Metanephros (tissue), 2 donors: ENCODE measurements at places on chromosomes 12 and 14. TPM values are rescaled to one million over a fixed set of nuclear protein-coding genes. Genes with fewer than 3 reads are reported as not detected.

The DTX1 gene
- total RNA-seq: 20.1 TPM

The OVCH1 gene
- 0.41 TPM for total RNA-seq

The PTGDR gene
- total RNA-seq: 1.5 TPM

The MGST1 gene
- 13.5 TPM for total RNA-seq

The REP15 gene
- total RNA-seq: 1.6 TPM

The PTGER2 gene
- total RNA-seq: 8.3 TPM

The HOMEZ gene
- total RNA-seq: 8.9 TPM

The CLEC1A gene
- 6.1 TPM for total RNA-seq
